Memory B cell (primary cell): ENCODE measurements at places on chromosomes 6 and 20.

- H3K27ac ChIP-seq: no peak overlapping the region
- no peaks in the 10 kb centered on the region for H3K27me3 ChIP-seq
- DNase-seq: no peak
- no peaks in the 10 kb centered on the region for H3K4me1 ChIP-seq
Observed at GRCh38 chr6:22784601-22785410, 215.4 kb downstream of the HDGFL1 start.

- no peaks in the 10 kb centered on the region for H3K27me3 ChIP-seq
- peak overlapping the region; percentile 97 for H3K4me3 ChIP-seq
- H3K27ac ChIP-seq: peak overlapping the region; percentile 93
- peaks cover 27% of the 10 kb centered on the region for H3K4me1 ChIP-seq
- no peaks in the 10 kb centered on the region for H3K36me3 ChIP-seq
Observed at GRCh38 chr6:27138837-27139755, 108.4 kb upstream of the PRSS16 start.

DNA sequence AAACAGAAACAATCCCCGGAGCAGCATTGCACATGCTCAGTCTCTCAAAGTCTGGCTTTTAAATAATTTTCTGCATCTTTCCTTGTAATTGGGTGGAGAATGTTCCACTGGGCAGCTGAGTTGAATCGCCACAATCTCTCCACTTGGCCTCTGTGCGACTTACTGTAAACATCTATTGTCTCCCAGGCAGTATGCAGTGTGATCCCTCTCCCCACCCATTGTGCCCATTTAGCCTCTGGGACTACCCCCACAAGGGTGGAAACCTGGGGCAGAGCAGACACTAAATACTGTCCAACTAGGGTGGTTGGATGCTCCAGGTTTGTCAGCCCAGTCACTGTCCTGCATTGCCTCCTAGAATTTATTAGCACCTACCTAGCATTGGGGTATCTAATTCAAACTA is 96.2 kb downstream of the JARID2 start:
- H3K4me3 ChIP-seq: no peak overlapping the region
- H3K36me3 ChIP-seq: no peaks in the 10 kb centered on the region
- no peaks in the 10 kb centered on the region for H3K27me3 ChIP-seq
- H3K27ac ChIP-seq: no peak overlapping the region
- DNase-seq: no peak

DNA sequence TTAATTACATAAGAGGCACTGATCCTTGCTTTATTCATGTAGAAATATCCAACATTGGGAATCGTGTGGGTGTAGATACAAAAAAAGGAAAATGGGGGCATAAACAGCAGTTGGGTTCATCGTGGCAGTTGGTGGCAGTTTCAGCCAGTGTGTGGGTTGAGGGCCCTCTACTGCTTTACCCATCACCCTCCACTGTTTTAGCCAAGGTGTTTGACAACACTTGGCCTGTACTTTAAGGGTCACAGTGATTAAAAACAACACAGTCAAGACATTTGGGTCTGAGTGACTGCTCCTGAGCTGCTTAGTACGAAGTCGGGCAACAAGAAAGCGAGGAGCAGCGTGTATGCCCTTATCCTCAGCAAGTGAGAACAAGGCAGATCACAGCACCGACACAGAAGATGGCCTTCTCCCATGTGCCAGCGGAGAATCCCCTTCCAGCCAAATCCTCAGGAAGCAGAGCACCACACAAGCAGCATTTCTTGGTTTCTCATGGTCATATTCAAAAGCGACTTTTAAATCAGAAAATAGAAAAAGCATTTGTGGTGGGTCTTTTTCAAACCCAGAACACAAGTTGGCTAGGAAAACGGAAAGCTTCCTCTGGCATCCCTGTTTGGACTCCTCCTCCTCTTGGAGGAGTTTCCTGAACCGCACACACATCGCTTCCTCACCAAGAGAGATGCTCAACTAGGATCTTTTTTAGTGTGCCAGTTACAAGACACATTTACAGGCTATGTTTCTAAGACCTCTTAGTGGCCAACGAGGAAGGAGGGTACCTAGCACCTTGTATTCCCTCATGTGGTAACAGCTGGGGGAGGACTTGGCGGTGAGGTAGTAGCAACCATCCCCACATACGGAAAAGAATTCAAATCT is 23.5 kb downstream of the EIF2S2 start:
- peak overlapping the region; percentile 22 for H3K27ac ChIP-seq
- H3K27me3 ChIP-seq: no peaks in the 10 kb centered on the region
- peaks cover 32% of the 10 kb centered on the region for H3K36me3 ChIP-seq
- H3K4me3 ChIP-seq: no peak overlapping the region
- DNase-seq: no peak
- H3K4me1 ChIP-seq: peaks cover 17% of the 10 kb centered on the region

DNA sequence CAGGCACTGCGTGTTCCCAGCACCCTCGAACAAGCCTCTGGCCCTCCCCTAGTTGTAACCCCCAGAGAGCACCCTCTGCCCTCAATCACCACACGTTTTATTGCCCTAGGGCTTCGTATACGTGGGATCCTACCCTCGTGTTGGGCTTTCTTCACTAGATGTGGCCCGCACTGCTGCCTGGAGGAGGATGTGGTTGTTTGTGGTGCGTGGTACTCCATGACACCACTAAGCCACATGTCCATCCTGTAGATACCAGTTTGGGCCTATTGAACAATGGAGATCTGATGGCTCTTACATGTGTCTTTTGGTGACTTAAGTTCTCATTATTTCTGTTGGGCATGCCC is 17.0 kb downstream of the SLC2A4RG start:
- H3K4me1 ChIP-seq: no peaks in the 10 kb centered on the region
- DNase-seq: no peak
- H3K36me3 ChIP-seq: no peaks in the 10 kb centered on the region

DNA sequence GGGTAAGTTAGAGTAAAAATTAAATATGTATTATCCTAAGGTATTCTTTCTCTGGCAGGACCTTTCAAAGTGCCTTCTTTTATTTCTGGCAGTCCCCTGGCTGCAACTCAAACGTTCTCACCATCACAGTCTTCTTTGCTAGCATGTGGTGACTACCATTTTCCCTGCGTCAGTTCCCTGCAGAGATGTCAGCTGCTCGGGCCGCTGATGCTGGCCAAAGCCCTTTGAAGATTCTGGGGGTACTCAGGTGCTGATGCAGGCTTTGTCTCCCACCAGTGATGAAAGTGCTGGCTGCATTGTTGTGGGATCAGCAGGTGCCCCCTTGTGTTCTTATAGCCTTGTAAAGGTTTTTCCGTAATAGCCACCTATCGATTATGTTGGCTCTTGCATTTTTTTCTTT is 140.1 kb downstream of the BTBD3 start:
- H3K4me1 ChIP-seq: peaks cover 9% of the 10 kb centered on the region
- no peak overlapping the region for H3K4me3 ChIP-seq
- H3K36me3 ChIP-seq: no peaks in the 10 kb centered on the region
- no peak for DNase-seq
- no peak overlapping the region for H3K27ac ChIP-seq
- no peaks in the 10 kb centered on the region for H3K27me3 ChIP-seq

- H3K36me3 ChIP-seq: peaks cover 2% of the 10 kb centered on the region
- H3K4me3 ChIP-seq: no peak overlapping the region
- H3K27me3 ChIP-seq: peaks cover 11% of the 10 kb centered on the region
- no peaks in the 10 kb centered on the region for H3K4me1 ChIP-seq
- no peak for DNase-seq
Observed at GRCh38 chr6:56995347-56995902, 40.5 kb downstream of the BEND6 start.

GRCh38 chr6:169653691-169654090 is 48.1 kb downstream of the WDR27 start:
- no peaks in the 10 kb centered on the region for H3K27me3 ChIP-seq
- H3K4me1 ChIP-seq: peaks cover 2% of the 10 kb centered on the region
- DNase-seq: no peak
- no peak overlapping the region for H3K27ac ChIP-seq

DNA sequence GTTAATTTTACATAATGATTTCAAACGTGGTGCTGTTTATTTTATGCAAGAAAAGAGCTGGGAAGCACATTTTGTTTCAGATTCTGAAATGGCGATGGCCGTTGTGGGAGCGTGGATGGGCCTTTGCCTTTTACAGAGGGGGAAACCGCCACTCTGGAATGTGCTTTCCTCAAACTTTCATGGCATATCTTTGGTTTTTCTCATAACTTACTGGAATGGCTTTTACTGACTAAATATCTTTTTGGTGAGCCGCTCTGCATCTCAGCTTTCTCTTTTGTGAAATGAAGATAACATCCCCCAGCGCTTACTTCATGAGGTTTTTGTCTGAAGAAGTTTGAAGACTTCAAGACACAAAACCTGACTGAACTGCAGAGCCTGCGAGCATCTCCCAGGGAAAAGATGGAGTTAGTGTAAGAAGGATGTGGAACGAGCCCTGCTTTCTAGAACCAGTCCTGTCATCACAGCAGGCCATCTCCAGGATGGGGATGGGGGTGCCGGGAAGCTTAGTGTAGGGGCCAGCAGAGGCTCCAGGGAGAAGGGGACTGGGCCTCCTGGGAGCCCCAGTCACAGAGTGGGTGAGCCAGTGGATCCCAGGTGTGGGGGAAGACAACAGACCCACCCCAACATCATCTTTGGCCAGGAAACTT is 61.8 kb upstream of the TIAM2 start:
- peaks cover 15% of the 10 kb centered on the region for H3K4me1 ChIP-seq
- no peak for DNase-seq
- no peak overlapping the region for H3K27ac ChIP-seq
- peaks cover 3% of the 10 kb centered on the region for H3K36me3 ChIP-seq
- no peaks in the 10 kb centered on the region for H3K27me3 ChIP-seq

- H3K4me3 ChIP-seq: no peak overlapping the region
- no peaks in the 10 kb centered on the region for H3K36me3 ChIP-seq
- H3K4me1 ChIP-seq: no peaks in the 10 kb centered on the region
- no peak overlapping the region for H3K27ac ChIP-seq
Observed at GRCh38 chr20:57002066-57002570, 264.3 kb downstream of the BMP7 start.

DNA sequence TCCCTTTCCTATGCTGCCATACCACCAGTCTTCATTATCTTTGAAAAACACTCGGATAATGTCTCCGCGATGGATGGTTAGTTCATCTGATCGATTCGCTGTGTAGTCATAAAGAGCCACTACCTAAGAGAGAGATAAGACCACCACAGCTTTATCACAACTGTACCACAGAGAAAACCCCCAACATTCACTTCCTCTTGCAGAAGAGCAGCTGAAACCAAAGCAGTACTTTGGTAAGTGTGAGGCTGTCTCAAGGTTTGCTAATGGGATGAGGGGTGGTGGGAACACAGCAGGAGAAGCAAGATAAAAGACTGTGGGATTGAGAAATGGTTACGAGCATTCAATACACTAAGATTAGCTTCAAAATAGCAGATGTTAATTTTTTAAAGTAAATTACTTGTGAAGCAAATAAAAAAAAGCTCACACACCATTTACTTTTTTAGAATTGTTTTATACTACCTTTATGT is 142.1 kb downstream of the MYB start:
- H3K36me3 ChIP-seq: peaks cover 1% of the 10 kb centered on the region
- no peaks in the 10 kb centered on the region for H3K27me3 ChIP-seq
- peak overlapping the region; percentile 58 for H3K27ac ChIP-seq
- DNase-seq: no peak

- H3K4me1 ChIP-seq: no peaks in the 10 kb centered on the region
- no peak overlapping the region for H3K4me3 ChIP-seq
- H3K27ac ChIP-seq: no peak overlapping the region
- no peak for DNase-seq
- H3K36me3 ChIP-seq: no peaks in the 10 kb centered on the region
- H3K27me3 ChIP-seq: peaks cover 2% of the 10 kb centered on the region
Observed at GRCh38 chr6:145752638-145753037, 17.3 kb upstream of the EPM2A start.

- DNase-seq: no peak
- no peak overlapping the region for H3K4me3 ChIP-seq
- H3K27me3 ChIP-seq: no peaks in the 10 kb centered on the region
- no peaks in the 10 kb centered on the region for H3K36me3 ChIP-seq
Observed at GRCh38 chr6:126753606-126754005, 364.9 kb upstream of the RSPO3 start.

DNA sequence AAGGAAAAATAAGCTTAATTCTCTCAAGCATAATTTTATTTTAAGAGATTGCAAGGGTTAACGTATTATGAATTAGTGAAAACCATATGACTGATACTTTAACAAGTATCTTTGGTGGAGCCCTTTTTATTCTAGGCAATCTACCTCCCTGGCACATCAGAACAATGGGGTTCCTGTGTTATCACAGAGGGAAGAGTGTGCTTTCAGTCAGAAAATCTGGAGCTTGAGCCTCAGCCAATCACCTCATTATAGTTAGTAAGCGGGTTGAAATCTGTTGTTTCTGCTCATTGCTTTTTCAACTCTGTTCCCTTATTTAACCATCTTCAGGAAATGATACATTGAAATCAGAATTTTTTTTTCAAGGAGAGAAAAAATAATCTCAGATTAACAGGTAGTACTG is 391 bp downstream of the ADGRF1 start:
- H3K4me1 ChIP-seq: no peaks in the 10 kb centered on the region
- H3K4me3 ChIP-seq: no peak overlapping the region
- H3K36me3 ChIP-seq: no peaks in the 10 kb centered on the region
- peaks cover 2% of the 10 kb centered on the region for H3K27me3 ChIP-seq
- H3K27ac ChIP-seq: no peak overlapping the region

DNA sequence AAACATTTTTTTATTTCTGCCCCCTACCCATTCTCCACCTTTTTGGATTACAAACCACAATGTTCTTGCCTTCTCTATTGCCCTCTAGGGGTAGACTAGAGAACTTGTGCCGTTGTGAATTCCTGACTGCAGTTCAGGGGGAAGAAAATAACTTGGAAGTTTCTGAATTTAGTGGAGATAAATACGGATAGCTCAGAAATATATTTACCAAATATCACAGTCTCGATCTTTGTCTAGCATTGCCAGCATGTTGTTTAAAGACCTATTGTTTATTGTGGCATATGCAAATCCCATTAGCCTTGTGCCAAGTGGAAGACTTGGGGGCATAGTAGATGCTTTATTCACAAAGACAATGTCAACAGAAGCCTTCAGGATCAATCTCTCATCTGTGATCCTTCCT is 154.1 kb upstream of the MMS22L start:
- H3K27me3 ChIP-seq: peaks cover 2% of the 10 kb centered on the region
- no peak for DNase-seq
- no peaks in the 10 kb centered on the region for H3K36me3 ChIP-seq
- H3K4me3 ChIP-seq: no peak overlapping the region
- H3K4me1 ChIP-seq: no peaks in the 10 kb centered on the region
- no peak overlapping the region for H3K27ac ChIP-seq

DNA sequence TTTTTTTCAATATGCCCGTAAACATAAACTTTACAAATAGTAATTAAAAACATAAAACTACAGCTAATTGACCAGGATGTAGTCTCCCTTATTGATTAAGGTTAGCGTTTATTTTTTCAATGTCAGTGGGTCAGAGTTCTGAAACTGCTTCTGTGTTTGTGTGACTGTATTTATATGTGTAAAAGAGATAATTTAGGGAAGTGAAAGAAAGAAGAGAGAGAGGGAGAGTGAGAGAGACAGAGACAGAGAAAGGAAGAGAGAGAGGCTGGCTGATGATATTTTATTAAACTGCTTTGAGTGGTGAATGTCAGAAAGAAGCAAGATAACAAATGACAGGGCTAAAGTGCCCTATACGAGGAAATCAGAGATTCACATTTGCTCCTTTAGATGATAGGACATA is 266.1 kb upstream of the PTCHD4 start:
- H3K27me3 ChIP-seq: no peaks in the 10 kb centered on the region
- H3K4me1 ChIP-seq: no peaks in the 10 kb centered on the region
- DNase-seq: no peak
- H3K27ac ChIP-seq: no peak overlapping the region
- no peak overlapping the region for H3K4me3 ChIP-seq

GRCh38 chr6:41939848-41940758 is 1.5 kb downstream of the CCND3 start:
- H3K27me3 ChIP-seq: no peaks in the 10 kb centered on the region
- peaks cover 46% of the 10 kb centered on the region for H3K4me1 ChIP-seq
- H3K27ac ChIP-seq: peak overlapping the region; percentile 81
- DNase-seq: no peak
- H3K36me3 ChIP-seq: no peaks in the 10 kb centered on the region
